HuH-7 (cell line): ENCODE measurements at places on chromosomes 5 and 9.
A peak's percentile ranks its signal among the peaks of the same experiment; 100 is the strongest.

GRCh38 chr9:105413525-105413924, 34.3 kb upstream of the FSD1L start:
- peak; percentile 37 for DNase-seq

- no peak for DNase-seq
Measured at GRCh38 chr5:165508286-165508685, 2002.9 kb downstream of the MAT2B start.

DNA sequence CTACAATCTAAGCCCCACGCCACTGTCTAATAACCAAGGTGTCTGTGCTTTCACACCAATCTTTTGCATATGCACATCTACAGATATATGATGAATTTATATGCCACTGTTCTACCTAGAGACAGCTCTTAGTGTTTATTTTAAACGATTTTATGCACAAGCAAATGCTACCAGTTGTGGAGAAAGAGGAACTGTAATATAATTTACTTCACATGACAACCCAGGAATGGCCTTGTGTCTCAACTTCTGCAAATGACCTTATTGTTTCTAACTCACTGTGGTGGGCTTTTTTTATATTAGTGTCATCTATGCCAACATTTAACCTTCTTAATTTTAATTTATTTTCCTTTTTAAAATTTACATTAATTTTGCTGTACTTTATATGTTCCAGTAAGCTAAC, 531.1 kb upstream of the TLE4 start:
- no peak for DNase-seq

DNA sequence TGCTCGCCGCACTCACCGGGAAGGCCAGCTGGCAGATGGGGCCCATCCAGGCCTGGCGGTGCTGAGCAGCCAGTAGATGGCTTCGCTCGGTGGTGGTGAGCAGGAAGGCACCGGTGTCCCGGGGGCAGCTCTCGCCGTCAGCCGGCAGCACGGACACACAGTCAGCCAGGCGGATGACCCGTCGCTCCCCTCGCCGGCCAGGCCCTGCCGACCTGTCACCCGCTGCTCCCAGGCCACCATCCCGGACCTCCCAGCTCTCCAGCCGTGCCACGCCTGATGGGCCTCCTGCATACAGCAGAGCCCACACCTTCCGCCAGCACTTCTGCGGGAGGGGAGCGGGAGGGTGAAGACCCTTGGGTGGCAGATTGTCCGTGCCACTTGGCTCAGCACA, 1.4 kb downstream of the DOK3 start:
- no peak for DNase-seq

GRCh38 chr5:115840873-115841272, 492 bp downstream of the ATG12 start:
- no peak for DNase-seq
